ENCODE measurements at places on chromosomes 4 and X.

GRCh38 chr4:2648159-2648814 is 107.8 kb downstream of the TNIP2 start:
- no peak for DNase-seq

DNA sequence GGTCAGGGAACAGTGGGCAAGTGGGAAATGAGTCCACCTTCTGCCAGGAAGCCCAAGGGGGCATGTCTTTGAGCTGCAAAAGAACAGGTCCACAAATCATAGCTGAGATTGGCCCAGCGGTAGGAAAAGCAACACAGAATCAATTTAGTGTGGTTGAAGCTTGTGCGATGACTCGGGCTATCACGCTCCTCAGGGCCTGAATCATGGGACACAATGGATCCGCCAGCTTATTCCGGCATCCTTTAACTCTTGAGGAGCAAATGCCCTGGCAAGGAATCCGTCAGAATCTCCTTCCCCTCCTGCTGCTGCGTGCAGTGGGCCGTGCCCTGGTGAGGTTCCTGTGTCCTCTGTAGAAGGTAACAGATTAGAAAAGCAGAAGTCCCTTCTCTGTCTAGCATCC is 98.0 kb downstream of the RELL1 start:
- DNase-seq, result no peak

DNA sequence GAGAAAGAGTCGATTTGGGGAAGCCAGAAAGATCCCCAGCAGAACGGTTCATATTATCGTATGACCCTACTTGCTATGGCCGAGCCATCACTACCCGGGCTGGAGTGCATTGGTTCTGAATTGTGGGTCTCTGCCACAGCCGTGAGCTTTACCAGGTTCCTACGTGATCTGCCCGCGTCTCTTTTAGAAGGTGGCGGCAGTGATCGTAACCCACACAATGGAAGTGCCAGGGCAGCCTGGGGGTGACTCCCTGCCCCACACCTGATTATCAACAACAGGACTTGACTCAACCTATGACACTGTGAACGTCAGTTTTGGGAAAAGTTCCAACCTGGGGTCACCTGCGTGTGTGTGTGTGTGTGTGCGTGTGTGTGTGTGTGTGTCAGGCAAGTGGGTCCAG is 90.8 kb downstream of the SHOX start:
- DNase-seq, result no peak

DNA sequence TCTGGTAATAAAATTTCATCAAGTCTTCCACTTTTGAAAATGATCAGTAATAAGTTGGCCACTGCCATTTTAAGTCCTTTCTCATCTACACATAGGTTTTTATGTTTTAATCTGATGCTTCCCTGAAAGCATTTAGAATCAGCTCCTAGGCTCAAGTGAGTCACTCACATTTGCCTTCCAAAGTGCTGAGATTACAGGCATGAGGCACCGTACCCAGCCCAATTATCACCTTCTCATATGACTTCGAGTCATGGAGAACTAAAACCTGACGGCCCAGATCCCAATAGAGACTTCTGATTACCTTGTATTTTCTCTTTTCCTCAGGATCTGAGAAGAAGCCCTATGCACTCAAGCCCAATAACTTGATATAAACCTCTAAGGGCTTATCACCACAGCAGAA is 140.8 kb downstream of the OPHN1 start:
- no peak for DNase-seq

- no peak for DNase-seq
Observed at GRCh38 chr4:65893271-65893670, 223.0 kb upstream of the EPHA5 start.

DNA sequence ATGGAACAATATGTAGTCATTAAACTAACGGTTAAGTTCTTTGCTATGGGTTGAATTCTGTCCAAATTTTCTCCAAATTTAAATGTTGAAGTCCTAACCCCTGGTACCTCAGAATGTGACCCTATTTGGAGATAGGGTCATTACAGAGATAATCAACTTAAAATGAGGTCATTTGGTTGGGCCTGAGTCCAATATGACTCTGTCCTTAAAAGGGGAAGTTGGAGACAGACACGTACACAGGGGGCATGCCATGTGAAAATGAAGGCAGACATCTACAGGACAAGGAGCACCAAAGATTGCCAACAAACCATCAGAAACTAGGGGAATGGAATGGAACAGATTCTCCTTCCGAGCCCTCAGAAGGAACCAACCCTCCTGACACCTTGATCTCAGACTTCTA is 492.0 kb upstream of the FTHL17 start:
- no peak for DNase-seq

DNA sequence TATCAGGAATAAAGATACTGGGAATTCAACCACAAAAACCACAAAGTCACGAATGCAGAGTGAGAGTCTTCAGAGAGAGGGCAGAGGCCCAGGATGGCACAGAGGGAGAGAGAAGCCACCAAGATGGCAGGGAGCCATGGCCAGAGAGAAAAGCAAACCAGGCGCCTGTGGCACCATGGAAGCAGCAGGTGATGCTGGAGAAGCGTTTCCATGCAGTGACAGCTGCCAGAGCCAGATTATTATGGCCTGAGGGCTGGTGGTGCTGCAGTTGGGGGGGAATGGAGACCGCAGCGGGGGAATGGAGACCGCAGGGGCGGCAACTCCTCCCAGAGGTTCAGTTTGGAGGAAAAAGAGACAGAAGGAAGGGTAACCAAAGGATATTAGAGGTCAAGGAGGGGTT is 5.8 kb downstream of the TAFAZZIN start:
- peak; percentile 46 for DNase-seq

- no peak for DNase-seq
Observed at GRCh38 chrX:44061968-44062614, 88.9 kb upstream of the NDP start.

DNA sequence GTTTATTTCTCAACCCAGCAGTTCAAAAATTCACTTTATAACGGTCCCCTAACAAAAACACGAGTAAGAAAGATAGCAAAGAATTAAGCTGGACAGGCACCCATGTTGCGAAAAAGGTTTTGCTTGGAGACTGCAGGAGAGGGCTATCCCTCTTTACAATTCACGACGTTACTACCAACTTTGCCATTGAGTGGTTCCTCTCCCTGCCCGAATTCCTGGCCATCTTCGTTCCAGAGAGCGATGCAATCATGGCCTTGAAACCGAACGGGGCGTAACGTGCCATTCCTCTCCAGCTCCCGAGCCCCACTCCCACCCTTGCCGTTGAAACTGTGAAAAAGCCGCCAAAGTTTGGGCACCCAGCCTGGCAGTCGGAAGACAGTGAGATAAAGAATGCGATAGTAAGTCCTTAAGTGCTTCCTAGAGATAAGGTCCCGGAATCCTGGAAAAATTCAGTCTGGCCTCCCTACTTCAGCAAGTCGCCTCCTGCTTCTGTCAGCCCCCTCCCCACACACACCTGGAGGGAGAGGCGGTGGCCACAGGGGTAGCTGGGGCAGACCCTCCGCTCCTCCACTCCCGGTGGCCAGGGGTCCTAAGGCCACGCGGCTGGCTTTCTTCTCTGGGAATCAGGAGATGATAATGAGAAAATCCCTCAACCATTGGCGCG is 65.2 kb downstream of the FBXO8 start:
- DNase-seq, result no peak

DNA sequence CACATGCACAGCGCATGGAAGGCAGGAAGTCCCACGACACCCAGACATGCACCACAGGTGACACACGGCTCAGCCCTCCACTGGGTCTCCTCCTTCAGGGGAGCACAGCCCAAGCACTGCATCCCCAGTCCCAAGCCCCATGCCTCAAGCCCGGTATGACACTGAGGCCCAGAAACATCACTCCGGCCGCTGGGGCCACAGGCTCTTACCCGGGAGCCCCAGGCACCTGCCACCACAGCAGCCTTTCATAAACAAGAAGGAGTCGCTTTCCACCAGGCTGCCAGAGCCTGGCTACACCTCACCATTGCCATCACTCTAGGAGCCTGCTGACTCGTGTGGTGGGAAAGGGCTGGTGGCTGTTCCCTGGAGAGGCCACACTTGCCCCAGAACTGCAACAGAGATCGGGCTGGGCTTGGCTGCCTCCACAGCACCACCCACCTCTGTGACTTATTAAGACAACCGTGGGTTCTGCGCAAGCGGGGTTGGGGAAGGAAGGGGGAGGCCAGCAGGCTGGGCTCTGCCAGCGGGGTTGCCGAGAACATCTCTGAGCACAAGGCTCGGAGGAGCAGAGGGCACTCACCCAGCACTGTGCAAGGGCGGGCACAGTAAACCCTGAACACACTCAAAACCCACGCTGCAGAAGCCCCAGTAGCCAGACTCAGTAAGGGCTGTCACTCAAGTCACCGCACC is 4.5 kb downstream of the HAUS7 start:
- DNase-seq, result no peak

DNA sequence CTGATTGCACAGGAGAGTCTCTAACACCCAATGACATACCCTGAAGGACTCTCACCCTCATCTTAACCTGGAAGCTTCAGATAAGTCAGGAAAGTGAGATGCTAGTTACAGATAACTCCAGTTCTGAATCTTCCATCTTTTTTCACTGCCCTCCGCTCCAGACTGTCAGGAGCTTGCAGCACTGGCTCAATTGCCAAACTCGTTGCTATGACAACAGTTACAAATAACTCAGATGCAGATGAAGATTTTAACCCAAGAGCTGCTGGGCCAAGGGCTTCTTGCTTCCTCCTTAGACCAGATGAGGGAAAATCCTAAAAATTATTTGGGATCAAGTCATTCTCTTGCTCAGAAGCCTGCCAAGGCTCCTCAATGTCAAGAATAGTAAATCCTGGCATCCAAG is 109.1 kb upstream of the HUWE1 start:
- no peak for DNase-seq

- peak; percentile 89 for DNase-seq
Observed at GRCh38 chr4:78222575-78223186, 165.6 kb downstream of the FRAS1 start.

GRCh38 chrX:2894885-2895292 is 34.2 kb downstream of the ARSD start:
- no peak for DNase-seq

DNA sequence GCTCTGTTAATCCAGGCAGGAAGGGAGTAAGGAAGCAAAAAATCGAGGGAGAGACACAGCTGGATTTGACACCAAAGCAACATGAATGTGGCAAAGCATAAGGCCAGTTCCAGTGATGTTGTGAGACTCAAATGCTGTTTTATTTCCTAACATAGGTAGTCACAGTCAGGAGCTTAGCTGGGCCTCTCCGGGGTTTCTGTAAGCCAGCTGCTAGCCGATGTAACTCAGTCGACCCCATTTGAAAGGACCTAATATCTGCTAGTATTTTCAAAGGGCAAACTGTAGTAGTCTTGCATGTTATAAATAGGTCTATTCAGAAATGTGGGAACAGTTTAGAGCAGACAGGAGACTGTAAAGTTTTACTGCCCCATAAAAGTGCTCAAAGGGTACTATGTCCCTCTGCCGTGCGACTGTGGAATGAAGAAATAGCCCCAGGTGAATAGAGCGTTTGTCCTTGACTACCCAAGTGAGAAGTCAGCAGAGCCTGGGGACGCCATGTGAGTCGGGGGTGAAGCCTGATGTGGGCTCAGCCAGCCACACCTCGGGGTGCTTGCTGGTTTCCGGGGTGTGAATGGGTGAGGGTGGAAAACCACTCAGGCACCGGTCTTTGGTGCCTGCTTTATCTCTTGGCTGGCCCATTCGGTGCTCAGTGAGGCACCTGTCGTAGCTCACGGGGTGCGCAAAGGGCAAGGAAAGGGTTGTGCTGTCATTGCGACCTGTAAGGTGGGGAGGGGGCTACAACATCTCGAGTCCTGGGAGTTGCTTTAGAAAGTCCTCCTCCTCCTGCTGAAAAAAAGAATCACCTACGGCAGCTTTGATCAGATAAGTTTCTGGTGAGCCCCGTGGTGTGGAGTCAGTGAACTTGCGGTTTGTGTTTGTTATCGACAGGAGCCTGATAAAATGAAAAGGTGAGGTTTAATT is 745 bp downstream of the TRIM2 start:
- DNase-seq, result no peak

GRCh38 chr4:40238700-40239548 is 42.1 kb downstream of the RHOH start:
- no peak for DNase-seq

DNA sequence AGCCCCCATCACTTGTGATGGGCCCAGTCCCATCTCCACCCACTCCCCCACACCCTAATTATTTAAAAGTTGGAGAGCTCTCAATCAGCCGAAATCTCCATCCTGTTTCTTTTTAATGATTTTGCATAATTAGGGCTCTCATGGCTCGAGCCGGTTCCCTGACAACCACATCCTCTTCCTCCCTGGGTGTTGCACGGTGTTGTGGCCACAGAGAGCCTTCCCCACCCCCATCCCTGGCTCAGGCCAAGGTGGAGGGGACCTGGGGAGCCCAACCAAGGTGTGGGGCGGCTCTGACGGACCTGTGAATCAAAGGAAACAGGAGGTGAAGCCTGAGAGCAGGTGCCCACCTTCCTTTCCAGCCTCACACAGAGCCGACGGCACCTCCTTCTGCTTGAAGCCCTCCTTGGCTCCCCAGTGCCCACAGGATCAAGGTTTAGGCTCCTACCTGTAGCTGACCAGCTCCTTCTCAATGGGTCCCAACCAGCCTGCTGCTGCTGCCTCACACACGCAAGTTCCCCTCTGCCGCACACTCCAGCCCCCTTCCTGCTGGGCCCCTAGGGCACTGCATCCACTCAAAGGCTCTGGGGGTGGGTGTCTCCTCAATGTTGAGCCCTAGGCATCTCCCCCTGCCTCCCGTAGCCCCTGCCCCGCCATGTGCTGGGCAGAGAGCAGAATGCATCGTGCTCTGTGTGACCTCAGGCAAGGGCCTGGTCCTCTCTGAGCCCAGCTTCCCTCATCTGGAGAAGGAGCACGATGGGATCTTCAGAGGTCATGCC is 68.7 kb downstream of the WFS1 start:
- DNase-seq, result no peak

GRCh38 chr4:181470306-181470705 is 772.9 kb upstream of the TENM3 start:
- no peak for DNase-seq

DNA sequence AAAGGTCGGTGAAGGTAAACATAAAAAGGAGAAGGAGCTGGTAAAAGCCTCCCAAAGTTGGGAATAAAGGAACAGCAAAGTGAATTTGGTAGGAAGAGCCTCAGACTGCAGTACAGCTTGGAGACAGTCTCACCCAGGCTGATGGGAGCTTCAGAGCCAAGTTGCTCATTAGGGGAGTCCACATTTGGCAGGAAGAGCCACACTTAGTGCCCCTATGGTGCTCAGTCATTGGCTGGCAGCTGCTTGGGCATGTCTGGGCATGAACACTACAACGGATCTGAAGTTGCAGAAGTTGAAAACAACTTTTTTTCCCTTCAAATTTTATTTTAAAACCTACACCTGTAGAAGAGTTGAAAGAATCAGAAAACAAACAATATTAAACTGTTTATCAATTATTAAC is 2497.3 kb downstream of the ARAP2 start:
- DNase-seq, result no peak

Data from COR-L47 (cell line).